ENCODE measurements at places on chromosomes 5 and 9.

GRCh38 chr9:12853051-12853450, 78.2 kb downstream of the LURAP1L start:
- no peaks in the 10 kb centered on the region for H3K27me3 ChIP-seq
- H3K4me3 ChIP-seq: no peak overlapping the region
- H3K27ac ChIP-seq: no peak overlapping the region
- no peaks in the 10 kb centered on the region for H3K36me3 ChIP-seq
- no peaks in the 10 kb centered on the region for H3K4me1 ChIP-seq

GRCh38 chr5:137589185-137589584, 90.1 kb upstream of the SPOCK1 start:
- DNase-seq: no peak
- no peak overlapping the region for H3K4me3 ChIP-seq
- no peaks in the 10 kb centered on the region for H3K27me3 ChIP-seq
- no peaks in the 10 kb centered on the region for H3K4me1 ChIP-seq
- H3K36me3 ChIP-seq: no peaks in the 10 kb centered on the region
- H3K27ac ChIP-seq: no peak overlapping the region

DNA sequence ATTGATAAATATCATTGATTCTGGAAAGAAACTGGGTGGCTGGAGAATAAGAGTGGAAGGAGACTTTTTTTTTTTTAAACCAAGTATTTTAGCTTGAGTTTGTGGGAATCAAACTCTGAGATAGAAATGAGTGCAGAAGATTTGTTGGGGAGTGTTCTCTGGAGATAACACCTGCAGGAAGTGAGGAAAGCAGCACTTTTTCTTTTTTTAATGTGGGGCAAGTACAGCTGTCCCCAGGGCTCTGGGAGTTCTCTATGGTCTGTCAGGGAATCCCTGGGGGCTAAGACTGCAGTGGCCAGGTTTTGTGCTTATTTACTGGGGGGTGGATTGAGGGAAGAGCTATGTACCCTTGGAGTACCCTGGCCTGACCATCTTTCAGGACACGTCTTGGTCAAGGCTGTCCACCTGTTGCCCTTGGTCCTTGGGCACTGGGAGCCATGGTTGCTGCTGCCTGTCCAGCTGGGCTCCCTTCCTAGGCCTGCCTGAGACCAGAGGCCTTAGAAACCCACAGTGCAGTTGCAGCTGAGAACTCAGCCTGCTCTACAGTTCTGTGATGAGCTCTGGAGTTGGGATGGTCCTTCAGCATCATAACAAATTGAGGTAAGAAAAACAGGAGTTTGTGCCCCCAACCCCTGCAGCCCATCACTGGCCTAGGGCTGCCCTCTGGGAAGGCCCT, 85.8 kb downstream of the PHAX start:
- no peaks in the 10 kb centered on the region for H3K36me3 ChIP-seq
- H3K4me3 ChIP-seq: no peak overlapping the region
- H3K27me3 ChIP-seq: no peaks in the 10 kb centered on the region

- H3K27ac ChIP-seq: no peak overlapping the region
- no peak for DNase-seq
- no peaks in the 10 kb centered on the region for H3K27me3 ChIP-seq
Observed at GRCh38 chr9:113566712-113567071, 103.2 kb downstream of the RGS3 start.

DNA sequence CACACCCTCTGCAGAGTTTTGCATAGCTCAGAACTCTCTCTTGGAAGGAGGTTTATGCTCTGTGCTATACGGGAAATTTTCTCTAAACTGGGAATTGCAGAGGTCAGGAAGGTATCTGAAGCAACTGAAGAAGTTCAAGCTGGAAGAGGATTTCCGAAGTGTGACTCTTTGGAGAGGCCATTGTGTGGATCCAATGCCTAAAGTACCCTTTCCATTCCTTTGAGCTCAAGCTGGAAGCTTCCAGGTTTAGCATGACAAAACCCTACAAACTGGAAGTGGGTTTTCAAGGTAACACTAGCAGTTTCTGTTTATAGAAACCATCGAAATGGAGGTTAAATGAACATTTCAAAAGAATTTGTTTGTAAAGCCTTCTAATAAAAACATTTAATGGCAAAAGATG, 187.1 kb downstream of the CFAP90 start:
- H3K27me3 ChIP-seq: no peaks in the 10 kb centered on the region
- H3K4me3 ChIP-seq: no peak overlapping the region
- H3K4me1 ChIP-seq: no peaks in the 10 kb centered on the region
- H3K27ac ChIP-seq: no peak overlapping the region
- DNase-seq: no peak

DNA sequence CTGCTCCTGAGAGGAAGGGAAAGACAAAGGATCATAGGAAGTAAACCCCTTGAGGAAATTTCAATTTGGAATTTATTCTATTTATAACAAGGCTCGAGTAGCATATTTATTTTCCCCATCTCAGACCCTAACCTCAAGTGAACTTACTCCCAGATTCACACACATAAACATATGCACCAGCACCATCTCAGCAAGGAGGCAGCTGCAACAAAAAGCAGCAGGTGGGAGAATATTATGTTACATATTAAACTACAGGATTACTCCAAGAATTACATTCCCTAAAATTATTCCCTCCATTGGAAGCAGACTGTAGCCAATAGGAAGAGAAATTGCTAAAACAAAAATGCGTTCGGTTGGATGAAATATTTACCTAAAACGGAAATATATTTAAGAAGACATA, 108.4 kb upstream of the PRSS3 start:
- no peak overlapping the region for H3K27ac ChIP-seq
- H3K4me1 ChIP-seq: no peaks in the 10 kb centered on the region
- H3K27me3 ChIP-seq: no peaks in the 10 kb centered on the region
- H3K36me3 ChIP-seq: no peaks in the 10 kb centered on the region
- no peak overlapping the region for H3K4me3 ChIP-seq

DNA sequence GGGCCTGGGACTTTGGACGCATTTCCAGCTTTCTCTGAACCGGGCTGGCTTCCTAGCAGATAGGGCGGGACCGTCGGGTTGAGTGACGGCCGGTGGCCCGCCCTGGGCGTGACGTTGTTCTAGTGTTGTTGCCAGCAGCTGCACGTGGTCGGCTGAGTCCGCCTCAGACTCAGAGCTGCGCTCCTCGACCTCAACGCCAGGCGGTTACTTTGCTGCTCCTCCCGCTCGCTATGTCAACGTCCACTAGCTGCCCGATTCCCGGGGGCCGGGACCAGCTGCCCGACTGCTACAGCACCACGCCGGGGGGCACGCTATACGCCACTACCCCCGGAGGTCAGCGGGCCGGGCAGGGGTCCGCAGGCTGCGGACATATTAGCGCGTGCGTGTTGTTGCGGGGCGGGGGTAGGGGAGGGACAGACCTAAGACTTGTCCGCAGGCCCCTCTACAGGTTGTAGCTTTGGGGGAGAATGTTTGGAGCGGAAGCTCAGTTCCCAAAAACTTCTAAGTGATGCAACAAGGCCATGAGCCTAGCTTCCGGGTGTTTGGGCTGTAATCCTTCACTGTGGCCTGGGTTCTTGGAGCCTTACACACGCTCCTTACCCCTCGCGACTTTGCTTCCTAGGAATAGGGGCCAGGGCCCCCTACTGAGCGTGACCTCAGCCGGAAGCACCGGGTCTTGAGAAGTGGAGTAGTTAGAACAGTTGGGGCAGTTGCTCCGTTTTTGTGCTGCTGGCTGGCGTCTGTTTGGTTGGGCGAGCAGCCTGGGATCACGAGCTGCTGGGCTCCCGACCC, at the start of gene EIF4EBP3:
Gene EIF4EBP3 (plus strand): TSS at position 155 of the 792 bp plus-strand sequence. CDS start 76 bp downstream, at position 231.
- H3K36me3 ChIP-seq: no peaks in the 10 kb centered on the region
- peak within 1 kb of the TSS; percentile 65 for H3K4me3 ChIP-seq
- DNase-seq: peak; percentile 99
- H3K4me1 ChIP-seq: peaks cover 11% of the 10 kb centered on the region

- DNase-seq: no peak
- H3K36me3 ChIP-seq: peaks cover 81% of the 10 kb centered on the region
- no peaks in the 10 kb centered on the region for H3K4me1 ChIP-seq
- H3K4me3 ChIP-seq: no peak overlapping the region
- H3K27ac ChIP-seq: no peak overlapping the region
Observed at GRCh38 chr5:179585941-179586401, 35.6 kb downstream of the RUFY1 start.

- no peak overlapping the region for H3K4me3 ChIP-seq
- DNase-seq: no peak
- no peaks in the 10 kb centered on the region for H3K4me1 ChIP-seq
- peak overlapping the region; percentile 38 for H3K27ac ChIP-seq
- no peaks in the 10 kb centered on the region for H3K27me3 ChIP-seq
Observed at GRCh38 chr9:35771075-35771433, 17.0 kb upstream of the MSMP start.

DNA sequence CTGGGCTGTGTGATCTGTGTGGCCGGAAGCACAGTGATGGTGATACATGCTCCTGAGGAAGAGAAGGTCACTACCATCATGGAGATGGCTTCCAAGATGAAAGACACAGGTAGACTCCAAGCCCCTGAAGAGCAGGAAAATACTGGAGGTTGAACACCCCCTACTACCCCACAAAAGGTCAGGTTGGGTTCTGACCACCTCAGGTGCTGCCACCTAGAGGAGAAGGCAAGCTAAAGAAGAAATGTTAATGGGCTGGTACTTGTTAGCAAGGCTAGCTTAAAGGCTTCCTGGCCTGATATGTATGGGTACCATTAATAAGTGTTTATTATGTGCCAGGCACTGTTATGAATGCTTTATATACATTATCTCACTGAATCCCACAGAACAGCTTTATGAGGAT, 11.7 kb downstream of the NIPAL4 start:
- H3K4me1 ChIP-seq: no peaks in the 10 kb centered on the region
- no peak for DNase-seq
- no peaks in the 10 kb centered on the region for H3K36me3 ChIP-seq
- no peak overlapping the region for H3K27ac ChIP-seq

DNA sequence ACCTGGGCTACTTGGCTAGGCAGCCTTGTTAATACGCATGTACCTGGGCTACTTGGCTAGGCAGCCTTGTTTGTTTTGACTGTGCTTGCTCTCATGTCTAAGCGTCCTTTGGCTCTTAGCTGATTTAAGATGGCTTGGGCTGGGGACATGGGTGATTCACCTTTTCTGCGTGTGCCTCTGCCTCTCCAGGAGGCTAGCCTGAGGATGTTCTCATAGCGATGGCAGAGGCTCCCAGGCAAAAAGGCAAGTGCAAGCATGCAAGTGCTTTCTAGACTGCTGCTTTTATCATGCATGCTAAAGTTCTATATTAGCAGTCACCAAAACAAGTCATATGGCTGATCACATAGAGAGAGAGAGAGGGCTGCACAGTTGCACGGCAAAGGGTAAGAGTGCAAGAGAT, 300.5 kb downstream of the IRX1 start:
- no peak overlapping the region for H3K27ac ChIP-seq
- no peak overlapping the region for H3K4me3 ChIP-seq
- no peaks in the 10 kb centered on the region for H3K36me3 ChIP-seq
- H3K27me3 ChIP-seq: no peaks in the 10 kb centered on the region
- no peaks in the 10 kb centered on the region for H3K4me1 ChIP-seq
- no peak for DNase-seq

All from Peyer's patch (tissue), 4 donors.